ENCODE measurements at places on chromosomes 12 and 14.
A peak's percentile ranks its signal among the peaks of the same experiment; 100 is the strongest.

DNA sequence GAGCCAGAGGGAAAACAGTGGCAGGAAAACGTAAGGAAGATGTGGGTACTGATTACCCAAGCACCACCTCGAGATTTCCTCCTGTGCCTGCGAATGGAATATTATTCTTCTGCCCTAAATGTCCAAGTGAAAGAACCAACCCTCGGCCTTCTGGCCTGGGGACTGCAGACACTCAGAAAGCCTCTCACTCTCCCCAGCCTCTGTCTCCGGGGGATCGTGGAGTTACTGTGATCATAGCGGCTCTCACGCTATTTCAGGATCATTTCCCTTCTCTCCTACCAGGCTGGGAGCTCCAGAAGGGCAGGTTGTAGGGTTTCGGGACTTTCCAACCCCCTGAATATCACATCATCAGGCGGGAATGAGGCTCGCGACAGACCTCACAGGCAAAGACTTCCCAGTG lies 68.9 kb downstream of the KDM2B start:
- no peak for DNase-seq

- DNase-seq, result no peak
These were observed 72.1 kb downstream of the FOXN3 start for GRCh38 chr14:89344920-89345254.

DNA sequence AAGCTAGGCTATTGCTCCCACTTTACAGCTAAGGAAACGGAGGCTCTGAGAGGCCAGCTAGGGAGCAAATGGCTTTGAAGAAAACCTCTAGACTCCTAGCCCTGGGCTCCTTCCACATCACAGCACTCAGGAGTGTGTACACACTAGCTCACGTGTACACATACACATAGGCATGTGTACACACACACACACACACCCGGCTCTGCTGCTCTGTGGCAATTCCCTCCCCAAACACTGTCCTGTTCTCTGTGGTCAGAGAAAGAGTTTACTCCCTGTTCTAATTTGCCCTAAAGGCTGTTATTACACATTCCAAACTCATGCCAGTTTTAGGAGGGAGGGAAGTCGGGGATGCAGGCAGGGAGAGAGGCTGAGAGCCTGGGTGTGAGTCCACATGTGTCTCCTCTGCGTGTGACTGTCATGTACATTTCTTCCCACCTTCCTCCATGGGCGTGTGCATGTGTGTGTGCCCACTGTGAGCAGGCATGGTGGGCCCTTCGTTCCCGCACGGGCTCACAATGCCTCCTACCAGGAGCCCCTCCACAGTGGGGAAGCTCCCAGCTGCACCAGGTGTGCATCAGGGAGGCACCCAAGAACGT lies 14.2 kb downstream of the TRPV4 start:
- DNase-seq, result peak; percentile 87

DNA sequence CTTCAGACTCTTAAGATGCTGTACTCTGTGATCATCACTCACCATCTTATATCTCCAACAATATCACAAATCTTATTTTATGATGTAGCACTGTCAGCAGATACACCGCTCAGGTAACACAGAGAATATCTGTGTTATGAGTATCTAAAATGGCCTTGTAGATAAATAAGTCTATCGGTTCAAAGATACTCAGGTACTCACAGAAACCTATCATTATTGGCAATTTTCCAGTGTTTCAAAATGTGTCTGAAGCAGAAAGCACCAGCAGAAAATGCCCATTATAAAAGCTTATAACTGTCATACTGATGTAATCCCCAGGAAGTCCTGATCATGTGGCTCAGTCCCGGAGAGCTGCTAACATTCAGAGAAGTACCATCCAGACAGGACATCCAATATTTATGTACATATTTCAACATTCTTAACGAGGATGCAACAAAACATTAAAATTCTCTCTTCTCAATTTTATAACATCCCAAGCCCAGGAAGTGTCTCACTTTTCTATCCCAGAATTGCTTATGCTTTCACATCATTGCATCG lies 190.7 kb upstream of the LMNTD1 start:
- DNase-seq, result no peak

DNA sequence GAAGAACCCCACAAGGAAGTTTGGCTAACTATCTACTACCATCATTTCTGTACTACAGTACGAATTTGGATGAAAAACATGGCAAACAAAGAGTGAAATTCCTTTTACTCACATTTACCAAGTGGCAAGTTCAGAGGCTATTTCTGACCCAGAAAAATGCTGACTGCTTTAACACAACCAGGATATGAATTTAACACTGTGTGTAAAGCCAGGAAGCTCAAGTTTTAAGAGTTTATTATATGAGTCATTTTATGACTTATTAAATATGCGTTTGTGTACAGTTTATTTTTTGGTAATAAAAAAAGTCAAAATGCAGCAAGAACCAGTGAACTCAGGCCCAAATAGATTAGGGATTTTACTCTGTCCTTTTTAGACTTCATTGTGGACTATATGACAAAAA lies 58.4 kb upstream of the STAC3 start:
- peak; percentile 34 for DNase-seq

DNA sequence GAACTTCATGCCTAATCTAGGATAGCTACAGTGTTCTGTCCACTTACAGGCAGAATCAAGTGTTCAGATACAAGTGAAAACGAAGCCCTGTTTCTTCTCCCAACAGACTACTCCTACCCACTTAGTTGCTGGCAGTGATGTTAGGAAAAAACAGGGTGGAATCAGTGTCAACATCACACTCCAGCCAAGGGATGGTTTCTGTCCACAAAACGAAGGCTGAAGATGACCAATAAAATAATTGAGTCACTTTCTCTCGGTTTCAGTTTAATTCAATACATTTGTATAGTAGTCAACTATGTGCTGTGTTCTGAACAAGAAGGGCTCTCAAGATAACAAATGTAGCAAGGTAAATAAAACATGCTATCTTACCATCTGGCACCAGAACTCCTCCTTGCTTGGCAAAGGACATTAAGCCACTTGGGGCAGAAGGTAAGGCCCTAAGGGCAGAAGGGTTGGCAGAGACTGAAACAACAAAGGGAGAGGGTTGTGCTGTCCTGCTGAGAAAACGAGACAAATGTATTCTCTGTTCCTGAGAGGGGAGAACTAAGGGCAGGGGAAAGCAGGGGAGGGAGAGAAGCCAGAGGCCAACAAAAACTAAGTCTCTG lies 393.6 kb downstream of the DPF3 start:
- DNase-seq, result no peak

GRCh38 chr14:71466946-71467345 lies 465.3 kb upstream of the RGS6 start:
- no peak for DNase-seq

- DNase-seq, result no peak
These were observed 2.4 kb upstream of the KRT84 start for GRCh38 chr12:52387859-52388258.

DNA sequence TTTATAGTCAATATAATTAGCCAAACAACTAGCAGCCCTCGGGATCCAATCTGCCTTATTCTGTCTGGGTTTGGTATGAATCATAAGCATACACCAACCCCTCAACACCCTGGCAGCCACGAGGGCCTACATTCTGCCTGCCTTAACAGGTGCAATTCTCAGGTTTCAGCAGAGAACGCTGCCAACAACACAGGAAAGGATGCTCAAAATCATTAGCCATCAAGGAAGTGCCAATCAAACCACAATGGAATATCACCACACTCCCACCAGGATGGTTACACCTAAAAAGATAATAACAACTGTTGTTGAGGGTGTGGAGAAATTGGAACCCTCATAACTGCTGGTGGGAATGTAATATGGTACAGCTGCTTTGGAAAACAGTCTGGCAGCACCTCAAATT lies 122.8 kb downstream of the TTC7B start:
- DNase-seq, result no peak

DNA sequence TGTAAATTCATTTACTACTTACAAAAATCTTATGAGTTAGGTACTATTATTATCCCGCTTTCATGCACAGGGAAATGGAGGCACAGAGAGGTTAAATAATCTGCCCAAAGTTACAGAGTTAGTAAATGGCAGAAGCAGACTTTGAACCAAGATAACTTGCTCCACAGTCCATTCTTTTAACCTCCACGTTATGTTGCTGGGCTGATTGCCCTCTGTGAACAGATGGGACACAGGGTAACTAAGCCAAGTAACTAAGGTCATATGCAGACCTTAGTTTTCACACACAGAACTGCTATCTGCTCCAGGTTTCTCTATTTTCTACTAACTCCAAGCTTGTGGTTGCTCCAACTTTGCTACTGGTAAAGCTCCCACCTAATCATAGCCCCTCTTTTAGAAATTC lies 147.1 kb upstream of the IFNG-AS1 start:
- no peak for DNase-seq

DNA sequence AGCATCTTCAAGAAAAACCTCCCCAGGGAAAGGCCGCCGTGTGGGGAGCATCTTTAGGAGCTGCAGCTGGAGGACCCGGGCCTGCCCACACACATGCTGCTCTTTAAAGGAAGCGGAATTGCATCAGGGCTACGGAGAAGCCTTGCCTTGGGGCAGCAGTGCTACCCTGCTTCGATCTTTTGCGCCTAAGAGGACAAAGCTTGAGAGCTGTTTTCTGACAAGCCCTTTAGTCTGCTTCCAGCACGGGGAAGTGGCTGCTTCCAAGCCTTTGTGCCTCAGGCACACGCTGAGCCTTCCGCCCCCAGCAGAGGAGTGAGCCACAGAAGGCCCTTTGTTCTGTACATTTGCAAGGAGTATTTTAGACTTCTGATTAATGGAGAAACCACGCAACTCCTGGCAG lies 31.5 kb downstream of the COA8 start:
- DNase-seq, result peak; percentile 65

- no peak for DNase-seq
These were observed 245.9 kb downstream of the NPAS3 start for GRCh38 chr14:33184587-33184986.

GRCh38 chr12:20798554-20798953 lies 12.0 kb upstream of the SLCO1B3 start:
- no peak for DNase-seq

- DNase-seq, result no peak
These were observed 419.9 kb downstream of the LRIG3 start for GRCh38 chr12:58500399-58500798.

- DNase-seq, result no peak
These were observed 123.3 kb upstream of the MED13L start for GRCh38 chr12:116400636-116401372.

DNA sequence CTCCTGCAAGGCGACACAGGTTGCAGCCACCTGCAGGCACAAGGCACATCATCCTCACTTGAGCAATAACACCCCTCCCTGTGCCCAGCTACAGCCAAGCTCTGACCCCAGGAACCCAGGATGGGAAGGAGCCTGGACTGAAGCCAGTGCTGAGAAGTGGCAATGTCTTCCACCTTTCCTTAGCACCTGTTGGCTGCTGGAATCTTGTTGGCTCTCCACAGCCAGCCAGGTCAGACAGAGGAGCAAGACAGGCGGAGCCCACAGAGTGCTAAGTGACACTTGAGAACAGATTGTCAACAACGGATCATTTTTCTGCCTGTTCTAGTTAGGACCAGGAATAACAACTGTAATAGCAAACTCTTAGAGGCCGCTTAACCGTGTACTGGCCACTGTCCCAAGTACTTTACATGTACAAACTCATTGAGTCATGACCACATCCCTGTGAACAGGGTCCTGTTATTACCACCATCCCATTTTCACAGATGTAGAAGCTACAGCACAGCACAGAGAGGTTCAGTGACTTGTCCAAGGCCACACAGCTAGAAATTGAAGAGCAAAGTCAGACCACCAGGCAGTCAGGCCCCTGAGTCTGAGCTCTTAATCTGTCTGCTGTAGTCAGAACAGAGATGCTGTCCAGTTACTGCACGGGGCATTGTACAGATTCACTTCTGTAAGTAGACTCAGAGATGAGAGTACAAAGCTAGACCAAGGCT lies 45.6 kb downstream of the RNFT2 start:
- no peak for DNase-seq
